ENCODE measurements at places on chromosomes 11 and 22. TPM values are rescaled to one million over a fixed set of nuclear protein-coding genes. Genes with fewer than 3 reads are reported as not detected.

The MISFA gene
- 0.52 TPM for total RNA-seq

The RAB6A gene
- 148 TPM for total RNA-seq

The TRIM49 gene
- not detected for total RNA-seq

The TSPAN18 gene
- 0.10 TPM for total RNA-seq

The TYR gene
- not detected for total RNA-seq

The PARVA gene
- total RNA-seq = 71.7 TPM

The YPEL1 gene
- 1.2 TPM for total RNA-seq
